ENCODE measurements at places on chromosomes 13 and 19.

GRCh38 chr19:55075371-55075998 is at the start of gene EPS8L1:
EPS8L1 (plus strand) TSS chr19:55075869; CDS start chr19:55076445, 576 bp downstream.
- no peak for DNase-seq

- DNase-seq, result no peak
Observed at GRCh38 chr13:94859278-94859691, 146.9 kb upstream of the SOX21 start.

DNA sequence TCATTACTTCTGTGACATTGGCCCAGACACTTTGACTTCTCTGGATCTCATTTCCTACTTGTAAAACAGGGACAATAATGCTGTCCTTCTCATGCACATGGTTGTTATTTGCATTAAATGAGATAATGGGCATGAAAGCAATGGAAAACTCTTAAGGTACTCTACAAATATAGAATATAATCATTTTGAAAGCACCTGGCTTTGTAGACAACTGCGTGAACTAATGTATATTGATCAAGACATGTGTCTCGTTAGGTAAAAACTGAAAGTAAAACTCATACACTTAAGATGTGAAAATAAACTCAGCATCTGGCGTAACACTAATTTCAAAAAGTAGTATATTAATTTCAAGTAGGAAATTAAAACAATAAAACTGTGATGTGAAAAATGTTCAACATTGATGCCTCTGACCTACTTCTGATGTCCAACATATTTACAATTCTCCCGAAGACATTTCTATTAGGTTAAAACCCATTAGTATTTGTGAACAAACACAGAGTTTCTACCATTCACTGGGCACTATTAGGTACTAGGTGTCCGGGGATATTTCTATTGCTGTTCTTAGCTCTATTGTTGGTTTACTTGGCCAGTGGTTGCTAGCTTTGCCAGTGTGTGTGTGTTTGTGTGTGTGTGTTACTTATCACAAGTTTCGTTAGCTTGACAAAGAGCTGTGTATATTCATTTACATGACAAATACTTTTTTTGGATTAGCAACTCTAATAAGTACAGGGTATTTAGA is 220.5 kb downstream of the KCNRG start:
- no peak for DNase-seq

DNA sequence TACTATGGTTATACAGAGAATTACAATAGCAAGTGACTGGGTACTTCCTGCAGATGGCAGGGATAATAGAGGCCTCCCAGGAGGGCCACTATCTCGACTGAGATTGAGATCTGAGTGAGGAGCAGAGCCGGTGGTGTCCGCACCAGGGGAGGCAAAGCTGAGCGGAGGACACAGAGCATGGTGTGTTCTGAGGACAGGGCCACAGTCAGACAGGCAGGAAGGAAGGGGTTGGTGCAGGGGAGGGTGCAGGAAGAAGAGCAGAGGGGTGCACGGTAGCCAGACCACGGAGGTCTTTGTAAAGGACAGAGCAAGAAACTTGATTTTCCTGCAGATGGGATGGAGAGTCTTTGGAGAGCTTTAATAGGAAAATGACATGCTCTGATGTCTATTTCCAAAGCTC is 152.4 kb downstream of the SHISA2 start:
- DNase-seq, result no peak

DNA sequence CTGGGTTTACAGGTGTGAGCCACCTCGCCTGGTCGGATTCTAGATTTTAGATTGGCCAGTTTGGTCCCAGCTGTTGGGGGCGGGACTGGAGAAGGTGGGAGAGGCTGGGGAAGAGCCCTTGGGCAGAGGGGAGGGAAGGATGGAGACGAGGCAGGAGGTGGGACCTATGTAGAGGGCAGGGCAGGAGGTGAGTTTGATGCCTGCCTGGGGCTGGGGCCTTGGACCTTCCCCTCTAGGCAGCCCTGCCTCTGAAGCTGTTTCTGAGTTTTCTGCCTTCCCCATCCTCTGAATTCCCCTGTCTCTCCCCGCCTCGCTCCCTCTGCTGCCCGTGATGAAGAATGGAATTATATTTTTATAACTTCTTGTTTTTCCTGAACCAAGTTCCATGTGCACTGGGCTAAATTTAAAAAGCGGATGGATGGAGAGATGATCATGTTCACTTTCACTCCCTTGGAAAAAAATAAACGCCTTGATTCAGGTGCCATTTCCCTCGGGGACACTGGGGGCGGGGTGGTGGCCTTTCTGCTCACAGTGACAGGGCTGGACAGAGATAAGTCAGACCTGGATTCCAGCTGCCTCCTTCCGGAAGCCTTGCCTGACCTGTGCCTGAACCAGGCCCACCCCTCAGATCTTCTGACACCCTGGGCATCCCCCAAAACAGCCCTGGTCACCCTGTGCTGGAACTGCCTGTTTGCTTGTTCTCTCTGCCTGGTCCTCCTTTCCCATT is 16.5 kb upstream of the TNFAIP8L1 start:
- no peak for DNase-seq

- DNase-seq, result no peak
Observed at GRCh38 chr19:19650331-19650730, 6.9 kb upstream of the GMIP start.

- no peak for DNase-seq
Observed at GRCh38 chr13:29510651-29511084, 84.8 kb downstream of the SLC7A1 start.

DNA sequence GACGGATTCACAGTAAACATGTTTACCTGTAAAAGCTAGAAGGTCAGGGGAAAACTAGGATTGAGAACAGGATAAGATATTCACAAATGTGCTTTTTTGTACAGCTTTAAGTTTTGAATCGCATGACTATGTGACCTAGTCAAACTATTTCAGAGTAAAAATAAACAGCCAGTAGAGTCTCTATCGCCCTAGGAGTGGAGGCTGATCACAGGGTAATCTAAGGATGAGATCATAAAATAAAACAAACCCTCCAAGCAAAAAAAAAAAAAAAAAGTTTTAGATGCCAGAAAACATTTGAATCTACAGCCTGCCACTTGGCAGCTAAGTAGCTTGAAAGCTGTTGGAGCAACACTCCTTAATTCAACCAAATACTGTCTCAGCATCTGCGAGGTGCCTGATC is 26.8 kb downstream of the ZNF350 start:
- no peak for DNase-seq

GRCh38 chr13:111552891-111553655 is 232.6 kb downstream of the TEX29 start:
- no peak for DNase-seq

DNA sequence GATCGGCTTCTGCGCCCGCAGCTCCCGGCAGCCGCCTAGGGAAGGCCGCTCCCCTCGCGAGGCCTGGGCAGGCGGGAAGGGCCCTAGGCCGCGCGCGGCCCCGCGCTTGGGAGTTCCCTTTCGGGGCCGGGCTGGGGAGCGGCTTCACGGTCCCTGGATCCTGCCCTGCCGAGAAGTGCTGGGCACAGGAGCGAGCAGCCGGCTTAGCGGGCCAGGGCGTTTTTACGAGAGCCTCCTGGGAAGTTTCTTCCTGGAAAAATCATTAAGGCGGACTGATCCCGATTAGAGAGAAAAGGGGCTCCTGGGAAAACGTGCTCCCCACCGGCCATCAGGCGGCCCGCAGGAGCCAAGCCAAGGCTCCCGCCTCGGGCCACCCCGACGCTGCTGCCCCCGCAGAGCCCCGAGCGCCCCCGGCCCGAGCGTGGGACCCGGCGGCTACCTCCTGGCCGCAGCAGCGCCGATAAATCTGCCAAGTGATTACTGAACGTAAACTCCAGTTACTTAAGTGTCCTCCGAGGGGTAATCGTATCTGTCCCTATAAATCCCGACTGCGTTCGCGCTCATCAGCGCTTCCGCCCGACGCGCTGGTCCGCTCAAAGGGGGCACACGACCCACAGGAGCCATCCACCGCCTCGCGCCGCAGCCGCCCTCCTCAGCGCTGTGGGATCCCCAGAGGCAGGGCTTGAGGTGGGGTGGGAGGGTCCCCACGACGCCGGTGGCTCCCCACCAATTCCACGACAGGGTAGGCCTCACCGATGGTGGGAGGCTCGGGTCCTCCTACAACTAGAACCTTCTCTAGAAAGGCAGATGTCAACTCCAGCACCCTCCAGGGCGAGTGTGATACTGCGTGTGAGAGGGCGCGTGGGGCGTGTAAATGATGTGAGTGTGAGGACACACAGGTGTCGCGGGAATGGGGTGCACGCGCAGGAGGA is 2.8 kb downstream of the ZIC5 start:
- no peak for DNase-seq

GRCh38 chr13:63696055-63696454 is 2280.4 kb upstream of the PCDH20 start:
- DNase-seq, result no peak

DNA sequence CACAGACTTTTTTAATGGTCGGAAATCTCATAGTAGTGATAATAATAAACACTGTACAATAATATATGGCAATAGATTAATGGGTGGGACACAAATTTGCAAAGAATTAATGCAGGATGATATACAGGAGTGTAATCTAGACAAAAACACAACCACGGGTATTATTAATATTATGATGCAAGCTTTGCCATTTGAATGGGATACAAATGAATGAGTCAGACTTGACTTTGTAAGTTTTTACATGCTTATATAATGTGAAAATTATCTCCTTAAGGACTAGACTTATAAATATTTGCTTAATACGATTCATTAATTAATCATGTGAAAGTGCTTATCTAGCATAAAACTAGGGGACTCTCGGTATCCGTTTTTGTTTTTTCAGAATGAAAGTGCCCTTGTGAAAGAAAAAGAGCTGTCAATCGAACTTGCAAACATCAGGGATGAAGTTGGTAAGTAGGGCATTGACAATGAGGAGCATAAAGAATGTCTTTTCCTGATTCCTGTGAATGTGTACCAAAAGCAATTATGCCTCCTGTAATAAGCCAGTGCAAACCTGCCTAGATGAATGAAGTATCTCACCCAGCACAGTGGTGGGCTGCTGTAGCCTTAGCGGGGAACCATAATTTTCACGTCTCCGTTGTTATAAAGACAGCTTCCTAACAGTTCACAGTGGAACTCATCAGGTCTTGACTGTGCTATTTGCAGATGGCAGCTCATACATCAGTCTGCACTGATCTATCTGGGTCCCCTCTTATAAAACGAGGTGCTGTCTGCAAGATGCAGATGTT is 155.7 kb downstream of the SLC7A1 start:
- no peak for DNase-seq

GRCh38 chr13:100298691-100299090 is 209.8 kb downstream of the PCCA start:
- DNase-seq, result no peak

GRCh38 chr13:76667551-76667950 is 218.7 kb downstream of the KCTD12 start:
- no peak for DNase-seq

- no peak for DNase-seq
Observed at GRCh38 chr13:20989656-20990321, 71.6 kb downstream of the LATS2 start.

GRCh38 chr13:112756967-112757758 is 67.3 kb downstream of the ATP11A start:
- no peak for DNase-seq

DNA sequence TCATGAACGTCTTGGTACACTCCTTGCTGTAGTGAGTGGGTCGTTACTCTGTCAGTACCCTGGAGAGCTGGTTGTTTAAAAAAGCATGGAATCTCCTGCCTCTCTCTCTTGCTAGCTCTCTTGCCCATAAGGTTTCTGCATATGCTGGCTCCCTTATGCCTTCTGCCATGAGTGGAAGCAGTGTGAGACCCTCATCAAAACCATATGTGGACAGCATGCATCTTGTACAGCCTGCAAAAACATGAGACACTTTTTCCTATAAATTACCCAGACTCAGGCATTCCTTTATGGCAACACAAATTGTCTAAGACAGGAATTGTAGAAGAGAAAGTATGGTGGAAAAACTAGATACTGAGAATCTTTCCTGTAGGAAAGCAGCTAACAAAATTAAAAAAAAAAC is 516.3 kb downstream of the SLITRK6 start:
- DNase-seq, result no peak

DNA sequence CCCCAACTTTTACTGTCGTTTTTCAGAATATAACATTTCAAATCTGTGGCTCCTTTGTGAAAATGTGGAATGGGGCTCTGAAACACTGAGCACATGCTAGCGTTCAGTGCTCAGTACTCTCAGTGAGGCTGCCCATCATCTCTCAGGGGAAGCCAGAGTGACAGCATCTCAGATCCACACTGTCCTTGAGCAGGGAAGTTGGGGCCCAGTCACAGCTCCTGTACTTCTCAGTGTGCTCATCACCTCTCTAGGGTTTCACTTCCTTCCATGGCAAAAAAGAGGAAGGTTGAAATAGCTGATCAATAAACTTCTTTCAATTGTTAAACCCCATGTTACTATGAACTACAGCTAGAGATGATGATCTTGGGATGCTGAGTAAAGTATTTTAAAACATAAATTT is 565.9 kb upstream of the SPRY2 start:
- no peak for DNase-seq

Measured in activated T-cell treated with anti-CD3 and anti-CD28 coated beads for 48 hours (primary cell).